ENCODE measurements at places on chromosomes 5 and 9.

DNA sequence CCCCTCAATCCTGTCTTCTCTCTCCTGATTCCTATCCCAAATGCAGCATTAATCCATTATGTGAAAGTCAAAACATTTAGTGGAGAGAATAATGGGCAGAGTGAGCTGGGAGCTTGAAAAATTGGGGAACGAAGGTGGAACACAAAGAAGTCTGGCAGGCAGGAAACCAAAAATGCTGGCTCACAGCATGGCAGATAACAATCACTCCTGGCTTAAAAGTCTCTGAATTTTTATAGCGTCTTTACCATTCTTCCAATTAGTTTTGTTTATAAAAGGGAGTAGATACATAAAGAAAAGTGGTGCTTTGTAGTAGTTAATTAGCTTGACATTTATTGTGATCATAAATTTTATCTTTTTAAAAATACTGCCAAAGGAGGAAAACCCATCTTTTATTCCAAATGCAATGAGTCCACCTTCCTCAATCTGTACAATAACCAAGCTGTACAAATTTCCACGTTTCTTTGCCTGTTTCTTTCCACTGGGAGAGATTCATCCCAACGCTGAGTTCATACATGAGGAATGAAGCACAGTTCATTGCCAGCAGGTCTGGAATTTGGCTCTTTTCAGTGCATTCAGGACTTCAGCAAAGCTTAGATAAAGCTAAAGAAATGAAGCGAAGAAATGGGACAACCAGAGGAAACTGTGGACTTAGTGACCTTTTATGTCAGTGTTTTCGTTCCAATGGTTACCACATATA, 174.7 kb downstream of the HMHB1 start:
- no peak for DNase-seq

DNA sequence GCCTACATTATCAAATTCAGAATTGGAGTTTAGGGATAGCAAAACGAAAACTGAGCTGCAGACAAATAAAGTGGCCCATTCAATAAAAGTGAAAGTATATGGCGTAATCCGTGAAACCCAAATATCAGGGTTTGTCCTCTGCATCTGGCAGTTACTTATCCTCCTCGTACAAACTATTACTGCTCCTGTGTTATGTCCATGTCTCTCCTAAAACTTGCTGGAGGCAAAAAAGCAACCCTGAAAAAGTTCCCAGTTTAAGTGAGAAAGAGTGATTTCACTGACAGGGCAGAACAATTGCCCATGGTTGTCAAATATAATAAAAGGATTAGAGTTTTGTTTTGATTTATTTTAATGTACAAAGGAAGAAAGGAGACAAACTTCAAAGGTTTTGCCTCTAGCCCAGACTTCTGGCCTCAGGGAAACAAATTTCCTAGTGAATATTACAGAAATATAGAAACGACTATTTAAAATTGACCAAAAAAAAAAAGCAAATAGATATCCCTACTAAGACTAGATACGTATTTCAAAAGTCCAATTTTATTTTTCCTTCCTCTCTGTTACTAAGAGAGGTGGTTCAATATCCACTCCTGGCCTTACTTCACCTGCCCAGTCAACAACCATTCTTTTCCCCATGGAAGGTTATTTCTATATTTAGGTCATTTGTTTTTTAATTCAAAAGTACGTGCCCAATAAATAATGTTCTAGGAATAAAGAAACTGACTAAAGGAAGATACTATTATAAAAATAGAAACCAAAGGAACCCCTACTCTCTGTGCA, 50.0 kb downstream of the NFIB start:
- DNase-seq, result no peak

DNA sequence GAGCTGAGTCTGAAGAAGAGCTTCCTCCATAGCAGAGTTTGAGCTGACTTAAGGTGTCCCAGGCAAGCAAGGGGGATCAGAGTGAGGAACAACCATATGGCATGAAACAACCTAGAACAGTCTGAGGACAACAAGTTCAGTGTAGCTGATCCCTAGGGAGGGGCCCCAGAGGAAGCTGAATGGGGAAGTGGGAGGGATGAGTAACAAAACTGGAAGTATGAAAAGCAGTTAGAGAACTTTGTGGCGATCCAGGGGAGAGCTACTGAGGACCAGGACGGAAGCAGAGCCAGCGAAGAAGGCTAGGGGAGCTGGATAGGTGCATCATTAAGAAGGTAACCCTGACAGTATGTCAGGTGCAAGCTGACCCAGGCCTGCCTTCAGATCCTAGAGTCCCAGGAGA, 580.8 kb downstream of the BNC2 start:
- no peak for DNase-seq

DNA sequence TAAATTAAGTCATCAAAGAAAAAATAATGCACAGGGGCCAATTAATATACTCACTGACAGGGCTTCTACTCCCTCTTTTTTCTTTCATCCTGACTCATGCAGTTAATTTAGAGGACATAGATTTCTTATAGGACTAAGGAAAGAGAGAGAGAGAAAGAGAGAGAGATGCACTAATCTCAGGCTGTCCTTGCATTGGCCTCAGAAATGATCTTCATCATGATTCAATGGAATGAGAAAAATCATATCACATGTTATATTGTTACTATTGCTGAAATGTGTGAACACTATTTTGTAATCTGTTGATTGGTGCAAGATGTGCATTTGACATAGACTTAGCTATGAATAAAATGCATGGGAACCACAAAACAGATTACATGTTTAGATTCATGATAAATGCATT, 608.3 kb upstream of the NUDT12 start:
- no peak for DNase-seq

- DNase-seq, result no peak
Measured at GRCh38 chr9:136361754-136362449, 1.6 kb downstream of the DNLZ start.

DNA sequence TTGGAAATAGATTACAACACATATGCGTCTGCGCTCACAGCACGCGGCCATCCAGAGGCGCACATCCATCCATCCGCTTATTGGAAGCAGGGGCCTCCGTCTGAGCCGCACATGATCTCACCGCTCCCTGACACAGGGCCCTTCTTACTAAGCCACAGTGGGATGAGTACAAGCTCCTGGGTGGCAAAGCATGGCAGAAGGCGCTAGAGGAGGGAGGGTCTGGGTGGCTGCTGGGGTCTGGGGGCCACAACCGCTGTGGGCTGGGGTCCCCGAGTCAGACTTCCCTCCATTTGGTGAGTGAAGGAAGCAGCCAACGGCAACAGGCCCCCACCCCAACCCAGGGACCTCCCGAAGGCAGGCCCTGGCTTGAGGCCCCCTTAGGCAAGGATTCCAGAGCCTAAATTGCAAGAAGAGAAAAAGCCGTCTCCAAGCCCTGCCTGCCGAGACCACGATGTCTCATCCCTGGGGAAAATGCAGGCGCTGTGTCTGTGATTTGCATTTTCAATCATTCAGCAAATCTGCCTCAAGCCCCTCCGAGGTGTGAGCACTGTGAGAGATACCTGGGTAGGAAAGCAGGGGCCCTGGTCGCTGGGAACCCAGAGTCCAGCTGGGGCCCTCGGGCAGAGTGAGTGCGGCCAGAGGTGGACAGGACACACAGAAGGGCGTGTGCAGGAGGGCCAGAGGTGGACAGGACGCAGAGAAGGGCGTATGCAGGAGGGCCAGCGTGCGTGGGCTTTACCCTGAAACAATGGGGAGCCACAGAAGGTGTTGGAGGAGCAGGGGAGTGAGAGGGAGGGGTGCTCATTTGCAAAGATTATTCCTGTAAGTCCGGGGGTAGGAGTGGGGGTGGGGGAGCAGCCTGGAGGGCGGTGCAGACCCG, 135.7 kb downstream of the OLFM1 start:
- DNase-seq, result no peak

DNA sequence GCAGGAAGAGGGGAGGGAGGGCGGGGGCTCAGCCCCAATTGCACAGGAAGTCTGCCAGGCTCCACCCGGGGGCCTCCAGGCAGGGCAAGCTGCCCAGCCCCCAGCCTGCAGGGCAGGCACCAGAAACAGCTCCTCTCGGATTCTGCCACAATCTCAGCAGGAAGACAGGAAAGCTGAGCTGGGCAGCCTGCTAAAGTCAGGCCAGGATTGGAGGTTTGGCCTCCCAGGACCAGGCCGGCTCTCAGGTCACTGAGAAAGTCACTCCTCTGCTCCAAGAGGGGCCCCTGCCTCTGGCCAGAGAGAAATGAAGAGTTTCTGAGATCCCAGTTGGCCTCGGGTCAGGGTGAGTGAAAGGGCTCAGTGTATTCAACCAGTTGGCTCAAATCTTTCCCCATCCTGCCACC, 54.6 kb upstream of the STXBP1 start:
- DNase-seq, result no peak

- DNase-seq, result no peak
Measured at GRCh38 chr9:121863955-121864354, 212.5 kb downstream of the DAB2IP start.

DNA sequence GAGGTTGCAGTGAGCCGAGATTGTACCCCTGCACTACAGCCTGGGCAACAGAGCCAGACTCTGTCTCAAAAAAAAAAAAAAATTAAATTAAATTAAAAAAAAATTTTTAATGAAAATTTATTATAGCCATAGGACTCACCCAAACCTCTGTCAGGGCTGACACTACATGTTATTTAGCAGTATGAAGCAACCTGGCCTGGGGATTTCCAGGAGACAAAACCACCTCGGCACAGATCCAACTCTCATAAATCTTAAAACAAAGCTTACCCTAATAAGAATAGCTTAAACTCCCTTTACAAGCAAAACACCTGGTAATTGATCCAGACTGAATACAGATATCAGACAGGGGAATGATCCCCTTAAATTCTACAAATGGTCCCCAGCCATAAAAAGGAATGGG, 38.4 kb downstream of the PPP1R2B start:
- DNase-seq, result no peak

DNA sequence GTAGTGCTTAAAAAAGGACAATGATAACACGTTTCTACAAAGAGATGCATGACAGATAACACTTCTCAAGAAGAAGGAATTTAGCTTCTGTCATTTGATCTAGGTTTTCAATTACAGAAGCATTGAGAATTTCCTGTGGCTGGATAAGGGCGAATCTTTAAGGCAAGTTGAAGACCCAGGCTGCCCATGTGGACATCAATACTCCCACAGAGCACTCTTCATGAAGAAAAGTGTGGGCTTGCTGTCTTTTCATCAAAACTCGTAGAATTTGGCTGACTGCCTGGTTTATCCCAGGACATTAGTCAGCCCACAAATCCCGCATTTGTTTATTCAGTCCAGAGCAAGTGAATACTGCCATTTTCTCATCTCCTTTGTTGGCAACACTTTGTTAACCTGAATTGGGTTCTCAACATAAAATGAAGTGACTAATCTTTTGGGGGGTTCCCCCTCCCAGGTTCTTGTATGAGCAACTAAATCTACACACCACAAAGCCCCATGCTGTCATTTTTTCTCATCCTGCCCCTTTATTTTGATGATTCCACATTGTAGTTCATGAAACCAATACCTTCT, 43.4 kb upstream of the CDKN2B start:
- no peak for DNase-seq

DNA sequence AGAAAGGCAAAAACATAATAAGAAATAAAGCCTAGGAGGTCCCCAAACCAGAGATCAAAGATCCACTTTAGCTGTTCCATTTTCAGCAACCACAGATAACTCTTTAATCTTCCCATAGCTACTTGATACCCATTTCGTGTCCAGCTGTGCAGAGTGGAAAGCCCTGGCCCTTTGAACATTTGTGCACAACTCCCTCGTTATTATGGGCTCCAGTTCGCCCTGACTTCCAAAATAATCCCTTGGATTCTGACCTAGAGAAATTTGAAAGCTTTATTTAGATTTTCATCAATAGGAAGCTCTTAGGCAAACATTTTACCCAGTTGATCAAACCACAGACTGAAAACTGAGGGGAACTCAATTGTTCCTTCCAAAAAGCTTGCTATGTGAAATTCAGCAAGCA, 4.8 kb downstream of the MYOT start:
- no peak for DNase-seq

DNA sequence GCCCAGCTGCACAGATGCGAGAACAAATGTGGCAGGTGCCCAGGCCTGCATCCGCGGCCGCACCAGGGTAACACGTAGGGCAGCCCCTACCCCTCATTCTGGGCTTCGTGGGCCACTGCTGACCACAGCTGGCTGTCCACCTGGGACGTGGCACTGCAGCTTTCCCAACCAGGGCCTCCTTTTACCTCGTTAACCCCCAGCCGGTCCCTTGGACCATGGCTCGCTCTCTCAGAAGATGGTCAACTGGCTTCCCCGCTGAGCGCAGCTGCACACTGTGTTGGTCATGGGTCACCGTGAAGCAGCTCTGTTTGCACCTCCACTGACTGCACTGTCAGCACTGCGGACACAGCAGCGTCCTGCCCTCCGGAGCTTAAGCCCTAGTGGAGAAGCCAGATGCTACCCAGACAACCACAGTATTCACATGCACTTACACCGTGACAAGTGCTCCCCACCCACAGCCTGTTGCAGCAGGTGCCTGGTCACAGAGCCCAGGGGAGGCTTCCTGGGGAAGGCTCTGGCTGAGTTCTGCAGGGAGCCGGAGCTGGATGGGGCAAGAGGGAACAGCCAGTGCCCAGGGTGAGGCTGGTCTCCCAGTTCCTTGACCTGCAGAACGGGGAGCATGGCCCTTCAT, 10.5 kb upstream of the PLEKHG4B start:
- no peak for DNase-seq

DNA sequence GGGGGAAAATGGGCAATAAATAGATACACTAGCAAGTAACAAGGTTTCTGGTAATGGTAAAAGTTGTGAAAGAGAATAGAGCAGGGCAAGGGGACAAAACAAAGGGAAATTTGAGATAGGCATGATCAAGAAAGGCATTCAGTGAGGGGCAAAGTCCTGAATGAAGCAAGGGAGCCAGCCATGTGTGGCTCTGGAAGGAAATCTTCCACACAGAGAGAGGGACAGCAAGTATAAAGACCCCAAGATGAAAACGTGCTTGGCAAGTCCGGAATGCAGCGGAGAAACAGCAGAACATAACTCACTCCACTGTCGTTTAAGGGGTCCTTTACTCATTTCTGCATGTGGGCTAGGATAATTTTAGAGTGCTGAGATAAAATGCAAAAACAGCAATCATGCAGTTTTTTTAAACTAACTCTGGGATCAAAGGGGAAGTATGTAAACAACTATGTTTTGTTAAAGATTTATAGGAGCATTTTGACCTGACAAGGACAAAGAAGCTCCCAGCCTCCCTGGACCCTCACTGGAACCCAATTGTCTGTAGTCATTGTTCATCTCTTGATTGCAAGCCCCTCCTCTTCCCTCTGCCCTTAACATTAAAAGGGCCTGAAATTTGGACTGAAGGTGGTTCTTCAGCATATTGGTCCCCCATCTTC, 22.9 kb upstream of the AOPEP start:
- DNase-seq, result no peak
